ENCODE measurements at places on chromosomes 2 and 18. TPM values are rescaled to one million over a fixed set of nuclear protein-coding genes. Genes with fewer than 3 reads are reported as not detected.
A peak's percentile ranks its signal among the peaks of the same experiment; 100 is the strongest.

ZSWIM2 gene
- not detected for total RNA-seq

RNF125 gene
- total RNA-seq = 19.1 TPM

ANKRD36 gene
- total RNA-seq = 27.0 TPM

RAD51AP2 gene
- not detected for total RNA-seq

- H3K27me3 ChIP-seq = peaks cover 77% of the 10 kb centered on the region
- H3K4me3 ChIP-seq = peak overlapping the region; percentile 78
- no peaks in the 10 kb centered on the region for H3K36me3 ChIP-seq
- no peak overlapping the region for H3K27ac ChIP-seq
- H3K4me1 ChIP-seq = peaks cover 20% of the 10 kb centered on the region
These were observed 1.2 kb downstream of the GATA6 start for GRCh38 chr18:22170421-22171257.

- no peaks in the 10 kb centered on the region for H3K36me3 ChIP-seq
- H3K27me3 ChIP-seq = peaks cover 5% of the 10 kb centered on the region
- H3K4me1 ChIP-seq = no peaks in the 10 kb centered on the region
- no peak for DNase-seq
These were observed 38.1 kb downstream of the FN1 start for GRCh38 chr2:215397632-215398341.

DNA sequence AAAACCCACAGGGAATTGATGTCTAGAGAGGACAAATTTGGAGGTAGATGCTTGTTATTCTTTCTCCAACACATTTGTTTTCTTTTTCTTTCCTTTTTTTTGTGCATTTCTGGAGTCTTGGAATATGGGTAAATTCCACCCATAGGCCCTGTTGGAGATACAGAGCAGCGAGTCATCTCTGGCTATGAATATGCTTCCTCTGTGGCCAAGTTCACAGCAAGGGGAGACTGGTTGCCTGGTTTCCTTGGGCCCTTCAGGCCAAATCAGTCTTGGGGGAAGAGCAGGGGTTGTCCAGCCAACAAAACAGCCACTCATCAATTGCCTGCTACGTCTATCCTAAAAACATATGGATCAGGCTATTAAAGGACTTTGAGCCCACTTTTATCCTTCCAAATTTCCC, 27.5 kb downstream of the SP100 start:
- no peaks in the 10 kb centered on the region for H3K27me3 ChIP-seq
- H3K4me1 ChIP-seq = peaks cover 79% of the 10 kb centered on the region
- no peak overlapping the region for H3K4me3 ChIP-seq
- H3K27ac ChIP-seq = no peak overlapping the region
- peak; percentile 36 for DNase-seq
- H3K36me3 ChIP-seq = peaks cover 78% of the 10 kb centered on the region

DNA sequence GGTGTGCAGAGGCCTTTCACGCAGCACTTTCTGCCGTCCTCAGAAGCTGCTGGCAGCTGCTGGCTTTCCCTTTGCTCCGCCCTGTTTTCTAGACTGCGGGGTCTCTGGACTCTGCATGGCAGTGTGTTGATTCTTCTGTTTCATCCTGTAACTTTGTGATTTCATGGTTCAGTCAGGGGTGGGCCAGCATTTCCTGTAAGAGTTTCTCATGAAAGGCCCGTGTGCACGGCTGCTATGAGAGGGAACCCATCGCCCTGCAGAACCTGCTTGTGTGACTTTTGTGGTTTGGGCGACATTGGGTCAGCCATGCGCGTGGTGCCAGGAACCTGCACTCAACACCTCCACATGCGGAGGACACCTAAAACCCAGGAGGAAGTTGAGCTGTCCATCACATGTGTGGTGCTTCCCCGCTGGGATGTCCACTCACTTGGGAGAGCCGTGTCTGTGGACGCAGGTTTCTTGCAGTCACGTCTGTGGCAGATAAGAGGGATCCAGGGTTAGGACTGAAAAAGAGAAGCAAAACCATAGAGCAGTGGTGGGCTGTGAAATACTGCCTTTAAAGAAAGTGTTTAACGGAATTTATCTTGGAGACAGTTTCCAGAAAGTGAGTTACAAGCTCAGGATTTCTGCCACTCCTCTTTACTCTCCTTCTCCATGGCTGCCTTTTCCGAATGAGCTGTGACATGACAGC, 167.3 kb upstream of the ALKAL2 start:
- H3K27ac ChIP-seq = no peak overlapping the region
- peaks cover 17% of the 10 kb centered on the region for H3K27me3 ChIP-seq
- no peaks in the 10 kb centered on the region for H3K36me3 ChIP-seq
- H3K4me1 ChIP-seq = peaks cover 48% of the 10 kb centered on the region
- H3K4me3 ChIP-seq = no peak overlapping the region

DNA sequence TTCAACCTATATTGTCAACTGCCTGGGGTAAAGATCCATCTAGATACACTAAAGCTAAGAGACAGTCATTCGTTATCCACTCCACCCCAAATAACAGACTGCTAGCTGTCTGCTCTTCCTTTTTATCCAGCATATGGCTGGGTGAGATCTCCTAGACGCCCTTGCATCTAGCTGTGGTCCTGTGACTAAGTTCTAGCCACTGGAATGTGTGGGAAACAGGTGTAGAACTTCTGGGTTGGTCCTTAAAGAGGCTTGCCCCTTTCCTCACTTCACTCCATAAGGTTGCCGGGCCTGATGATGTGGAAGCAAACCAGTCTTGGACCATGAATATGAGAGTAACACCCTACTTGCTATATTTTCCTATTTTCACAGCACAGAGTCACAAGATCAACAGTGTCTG, 3.2 kb downstream of the COA5 start:
- H3K27me3 ChIP-seq = no peaks in the 10 kb centered on the region
- peaks cover 42% of the 10 kb centered on the region for H3K4me1 ChIP-seq
- peaks cover 21% of the 10 kb centered on the region for H3K36me3 ChIP-seq
- peak overlapping the region; percentile 19 for H3K27ac ChIP-seq

DNA sequence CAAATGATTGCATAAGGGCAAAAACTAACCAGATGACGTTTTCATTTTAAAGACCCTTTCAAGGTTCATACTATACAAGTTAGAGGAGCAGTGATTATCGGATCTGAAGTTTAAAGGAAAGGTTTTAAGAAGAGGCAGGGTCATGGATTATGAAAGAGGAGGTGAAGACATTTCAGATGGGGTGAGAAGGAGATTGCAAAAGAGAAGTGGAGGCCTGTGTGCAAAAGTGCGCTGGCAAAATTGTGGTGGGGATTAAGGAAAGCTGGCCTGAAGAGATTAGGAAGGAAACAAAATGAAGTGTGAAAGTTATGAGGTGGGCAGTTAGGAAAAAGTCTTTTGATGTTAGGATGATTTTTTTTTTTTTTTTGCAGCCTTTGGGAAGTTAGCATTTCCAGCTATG, 935.7 kb upstream of the FAM98A start:
- no peaks in the 10 kb centered on the region for H3K27me3 ChIP-seq
- H3K4me1 ChIP-seq = no peaks in the 10 kb centered on the region
- no peak overlapping the region for H3K27ac ChIP-seq
- no peak overlapping the region for H3K4me3 ChIP-seq

DNA sequence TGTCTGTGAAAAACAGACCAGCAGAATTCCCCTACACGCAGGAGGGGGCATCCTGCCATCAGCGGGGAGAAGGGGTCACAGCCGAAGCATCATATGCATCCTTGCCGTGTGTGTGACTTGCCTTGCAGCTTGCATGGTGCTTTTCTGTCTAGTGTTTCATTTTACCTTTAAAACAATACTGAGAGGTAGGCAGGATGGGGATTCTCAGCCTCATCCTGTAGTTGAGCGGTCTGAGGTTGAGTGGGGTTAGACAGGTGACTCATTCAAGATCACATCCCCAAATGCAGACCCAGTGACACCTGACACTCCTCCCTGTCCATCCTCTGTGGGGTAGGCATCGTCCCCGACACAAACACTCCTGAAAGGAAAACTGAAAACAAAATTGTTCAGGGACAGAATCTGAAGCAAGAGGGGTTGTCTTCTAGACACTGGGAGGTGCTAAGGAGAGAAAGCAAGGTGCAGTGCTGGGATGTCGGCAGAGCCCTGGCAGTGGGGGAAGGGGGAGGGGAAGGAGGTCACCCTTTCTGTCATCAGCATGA, 7.9 kb downstream of the ARL4C start:
- peak overlapping the region; percentile 68 for H3K4me3 ChIP-seq
- peak; percentile 87 for DNase-seq
- no peaks in the 10 kb centered on the region for H3K27me3 ChIP-seq
- H3K4me1 ChIP-seq = peaks cover 80% of the 10 kb centered on the region

- H3K4me3 ChIP-seq = no peak overlapping the region
- H3K36me3 ChIP-seq = no peaks in the 10 kb centered on the region
- H3K4me1 ChIP-seq = no peaks in the 10 kb centered on the region
- peaks cover 5% of the 10 kb centered on the region for H3K27me3 ChIP-seq
- no peak for DNase-seq
- no peak overlapping the region for H3K27ac ChIP-seq
These were observed 28.1 kb downstream of the FAP start for GRCh38 chr2:162215162-162215561.

DNA sequence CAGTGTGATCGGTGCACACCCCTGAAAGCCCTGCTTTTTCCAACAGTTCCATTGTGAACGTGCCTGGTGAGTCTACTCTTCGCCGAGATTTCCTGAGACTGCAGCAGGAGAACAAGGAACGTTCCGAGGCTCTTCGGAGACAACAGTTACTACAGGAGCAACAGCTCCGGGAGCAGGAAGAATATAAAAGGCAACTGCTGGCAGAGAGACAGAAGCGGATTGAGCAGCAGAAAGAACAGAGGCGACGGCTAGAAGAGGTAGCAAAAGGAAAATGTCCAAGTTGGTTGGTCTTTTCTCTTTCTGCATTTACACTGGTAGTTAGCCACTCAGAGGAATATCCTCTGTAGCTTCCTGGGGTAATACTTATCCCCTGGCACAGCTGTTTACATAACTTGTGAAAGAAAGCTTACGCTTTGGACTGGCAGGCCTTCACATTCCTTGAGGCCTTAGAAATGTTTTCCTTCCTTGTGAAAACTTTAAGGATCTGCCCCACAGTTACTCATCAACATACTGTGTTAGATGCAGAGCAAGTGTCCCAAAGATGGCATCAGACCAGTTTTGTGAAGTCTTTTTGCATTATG, 146.6 kb downstream of the MAP4K4 start:
- H3K27ac ChIP-seq = no peak overlapping the region
- DNase-seq = no peak
- H3K4me3 ChIP-seq = no peak overlapping the region
- peaks cover 10% of the 10 kb centered on the region for H3K36me3 ChIP-seq
- H3K27me3 ChIP-seq = no peaks in the 10 kb centered on the region

DNA sequence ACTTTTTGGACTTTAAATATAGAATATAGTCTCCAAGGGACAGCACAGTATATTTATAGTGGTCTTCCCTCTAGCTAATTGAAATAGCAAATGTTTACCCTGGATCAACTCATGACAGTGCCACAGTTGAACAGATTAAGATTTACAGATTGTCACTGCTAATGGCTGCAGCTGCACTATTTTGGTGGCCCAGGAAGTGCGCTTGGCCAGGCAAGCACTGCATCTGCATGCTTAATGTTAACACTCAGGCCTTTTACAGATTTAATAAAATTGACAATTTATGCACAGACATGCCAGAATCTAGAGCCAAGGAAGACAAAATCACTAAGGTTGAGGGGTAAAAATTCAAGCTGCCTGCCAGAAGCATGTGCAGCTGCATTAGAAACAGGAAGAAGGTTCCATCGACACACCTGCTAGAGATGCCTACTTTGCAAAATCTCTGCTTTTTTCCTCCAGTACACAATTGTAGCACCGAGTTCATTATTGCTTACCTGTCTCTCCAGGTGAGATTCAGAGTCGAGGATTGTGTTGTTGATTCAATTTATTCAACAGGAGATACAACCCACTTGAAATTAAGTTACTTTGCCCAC, 1042.3 kb upstream of the NRXN1 start:
- H3K4me3 ChIP-seq = no peak overlapping the region
- H3K27me3 ChIP-seq = no peaks in the 10 kb centered on the region
- DNase-seq = no peak
- H3K4me1 ChIP-seq = no peaks in the 10 kb centered on the region
- H3K27ac ChIP-seq = no peak overlapping the region

DNA sequence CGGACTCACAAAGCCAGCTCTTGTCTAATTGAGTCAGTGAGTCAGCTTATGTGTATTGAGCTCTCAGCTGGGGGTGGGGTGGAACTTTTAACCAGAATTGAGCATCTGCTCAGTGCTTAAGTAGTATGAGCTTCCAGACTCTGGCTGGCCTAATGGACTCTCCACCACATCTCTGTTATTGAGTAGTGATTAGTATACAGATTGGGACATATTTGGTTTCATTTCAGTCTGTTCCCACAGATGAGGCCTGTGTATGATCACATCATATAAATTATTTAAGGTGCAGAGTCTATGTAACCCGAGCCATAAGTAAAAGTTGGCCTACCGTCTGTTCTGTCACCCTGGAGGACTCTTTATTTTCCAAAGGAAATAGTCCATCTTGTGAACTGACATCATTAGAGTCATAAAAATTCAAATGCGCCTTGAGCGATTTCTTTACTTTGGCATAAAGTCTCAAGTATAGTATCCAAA, 152.1 kb downstream of the THSD7B start:
- no peak overlapping the region for H3K27ac ChIP-seq
- H3K4me1 ChIP-seq = no peaks in the 10 kb centered on the region
- H3K36me3 ChIP-seq = no peaks in the 10 kb centered on the region

DNA sequence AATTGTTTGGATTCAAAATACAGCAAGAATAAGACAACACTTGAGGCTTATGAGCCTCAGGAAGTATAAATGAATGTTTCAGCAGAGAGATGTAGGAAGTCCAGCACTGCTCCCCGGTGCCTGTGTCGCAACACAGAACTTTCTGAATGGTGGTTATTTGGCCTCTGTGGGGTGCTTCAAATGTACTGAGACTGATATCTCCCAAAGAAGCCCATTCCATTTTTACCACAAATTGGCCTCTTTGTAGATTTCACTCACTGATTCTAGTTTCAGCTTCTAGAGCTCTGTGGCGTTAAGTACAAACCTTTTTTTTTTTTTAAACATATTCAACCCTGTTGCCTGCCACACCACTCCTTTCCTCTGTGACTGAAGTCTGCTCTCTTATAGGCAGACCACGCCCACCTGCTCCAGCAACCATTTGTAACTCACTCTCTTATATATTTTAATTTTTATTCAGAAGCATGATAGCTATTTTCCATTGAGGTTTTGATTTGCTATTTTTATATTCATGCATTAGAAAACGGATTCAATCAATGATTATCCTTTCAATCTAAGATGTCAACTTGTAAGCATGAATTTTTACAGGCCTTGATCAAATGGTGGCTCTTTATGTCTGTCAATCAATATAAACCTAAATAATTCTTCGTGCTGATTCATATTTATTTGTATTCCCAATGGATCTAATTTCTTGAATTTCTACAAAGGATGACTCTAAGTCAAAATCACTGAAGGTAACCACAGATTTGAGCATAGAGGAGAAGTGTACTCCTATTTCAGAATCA, 277.1 kb upstream of the CCDC68 start:
- no peak overlapping the region for H3K4me3 ChIP-seq
- H3K27ac ChIP-seq = no peak overlapping the region
- no peaks in the 10 kb centered on the region for H3K36me3 ChIP-seq

GRCh38 chr2:67930156-67930555, 132.6 kb downstream of the C1D start:
- no peak overlapping the region for H3K27ac ChIP-seq
- no peak overlapping the region for H3K4me3 ChIP-seq
- no peaks in the 10 kb centered on the region for H3K4me1 ChIP-seq
- H3K36me3 ChIP-seq = no peaks in the 10 kb centered on the region
- no peak for DNase-seq

Data from activated CD8-positive, alpha-beta T cell treated with anti-CD3 and anti-CD28 coated beads for 36 hours (primary cell).